Stimulated activated CD8-positive, alpha-beta memory T cell treated with anti-CD3 and anti-CD28 coated beads, Interleukin-4, amount 100 ng/mL, for 1 hour (primary cell): ENCODE measurements at places on chromosomes 2 and 18.

- no peak for DNase-seq
These were observed 164.6 kb downstream of the CAMKMT start for GRCh38 chr2:44526352-44526751.

DNA sequence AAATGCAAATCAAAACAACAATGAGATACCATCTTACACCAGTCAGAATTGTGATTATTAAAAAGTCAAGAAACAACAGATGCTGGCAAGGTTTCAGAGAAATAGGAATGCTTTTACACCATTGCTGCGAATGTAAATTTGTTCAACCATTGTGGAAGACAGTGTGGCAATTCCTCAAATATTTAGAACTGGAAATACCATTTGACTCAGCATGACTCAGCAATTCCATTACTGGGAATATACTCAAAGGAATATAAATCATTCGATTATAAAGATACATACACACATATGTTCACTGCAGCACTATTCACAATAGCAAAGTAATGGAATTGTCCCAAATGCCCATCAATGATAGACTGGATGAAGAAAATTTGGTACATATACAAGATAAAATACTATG, 516.7 kb downstream of the ERBB4 start:
- no peak for DNase-seq

DNA sequence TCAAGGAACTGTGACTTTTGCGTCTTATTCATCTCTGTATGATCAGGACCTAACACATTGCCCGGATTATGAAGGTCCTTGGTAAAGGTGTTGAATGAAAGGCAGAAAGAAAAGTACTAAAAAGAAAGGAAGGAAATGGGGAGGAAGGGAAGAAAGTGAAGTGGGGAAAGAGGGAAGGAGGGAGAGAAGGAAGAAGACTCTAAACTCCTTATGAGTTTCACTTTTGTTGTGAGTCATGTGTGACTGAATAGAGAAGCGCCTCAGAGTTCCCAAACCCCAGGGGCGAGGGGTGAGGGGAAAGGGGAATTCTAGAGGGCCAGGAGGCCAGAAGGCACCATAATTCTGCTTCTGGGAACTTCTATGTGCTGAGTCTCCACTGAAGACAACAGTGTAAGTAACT, 30.9 kb upstream of the OSBPL6 start:
- DNase-seq, result no peak

DNA sequence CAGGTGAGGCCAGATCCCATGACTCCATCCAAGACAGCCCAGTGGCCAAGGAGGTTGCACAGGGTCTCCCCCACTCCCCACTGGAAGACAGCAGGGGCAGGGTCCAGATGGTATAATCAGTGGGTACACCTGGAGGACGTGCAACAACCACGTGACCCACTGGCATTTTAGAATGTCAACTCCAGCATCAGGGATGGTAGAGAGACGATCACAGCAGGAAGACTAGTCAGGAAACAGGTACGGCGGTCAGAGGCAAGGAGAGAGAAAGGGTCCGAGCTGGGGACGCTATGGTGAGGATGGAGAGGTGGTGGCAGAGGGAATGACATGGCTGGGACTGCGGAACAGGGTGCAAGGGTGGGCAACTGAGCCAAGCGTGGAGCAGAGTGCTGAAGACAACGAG, 23.0 kb downstream of the SERTAD2 start:
- no peak for DNase-seq

- no peak for DNase-seq
These were observed 20.1 kb downstream of the TPGS2 start for GRCh38 chr18:36808681-36809080.

DNA sequence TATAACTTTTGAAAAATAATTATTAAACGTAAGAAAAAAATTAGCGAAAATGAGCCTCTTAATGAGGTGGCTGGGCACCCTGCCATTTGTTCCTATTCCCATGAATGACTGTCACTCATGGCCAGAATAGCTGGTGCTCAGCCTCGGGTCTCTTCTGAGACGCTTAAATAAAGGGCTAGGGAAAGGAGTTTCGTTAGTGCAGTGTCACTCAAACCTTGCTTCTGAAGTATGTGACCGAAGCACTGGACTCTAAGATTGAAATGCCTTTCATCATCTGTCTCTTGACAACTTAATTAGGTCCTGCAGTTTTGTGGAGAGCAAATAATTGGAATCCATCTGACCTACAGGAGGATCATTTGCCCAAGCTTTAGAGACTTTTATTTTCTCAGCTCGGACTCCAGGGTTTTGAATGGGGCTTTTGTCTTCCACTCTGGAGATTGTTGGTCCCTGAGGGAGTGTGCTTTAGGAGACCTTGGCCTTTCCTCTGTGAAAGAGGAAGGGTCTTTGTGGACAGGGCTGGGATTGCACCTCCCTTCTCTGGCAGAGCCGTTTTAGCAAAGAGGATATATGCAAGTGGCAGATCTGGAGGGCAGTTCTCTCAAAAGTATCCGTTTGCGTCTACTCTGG, 42.3 kb upstream of the FHOD3 start:
- no peak for DNase-seq

- no peak for DNase-seq
These were observed 26.0 kb upstream of the ARHGAP25 start for GRCh38 chr2:68708629-68709028.

- DNase-seq, result no peak
These were observed 39.3 kb upstream of the CDH7 start for GRCh38 chr18:65711493-65711892.

DNA sequence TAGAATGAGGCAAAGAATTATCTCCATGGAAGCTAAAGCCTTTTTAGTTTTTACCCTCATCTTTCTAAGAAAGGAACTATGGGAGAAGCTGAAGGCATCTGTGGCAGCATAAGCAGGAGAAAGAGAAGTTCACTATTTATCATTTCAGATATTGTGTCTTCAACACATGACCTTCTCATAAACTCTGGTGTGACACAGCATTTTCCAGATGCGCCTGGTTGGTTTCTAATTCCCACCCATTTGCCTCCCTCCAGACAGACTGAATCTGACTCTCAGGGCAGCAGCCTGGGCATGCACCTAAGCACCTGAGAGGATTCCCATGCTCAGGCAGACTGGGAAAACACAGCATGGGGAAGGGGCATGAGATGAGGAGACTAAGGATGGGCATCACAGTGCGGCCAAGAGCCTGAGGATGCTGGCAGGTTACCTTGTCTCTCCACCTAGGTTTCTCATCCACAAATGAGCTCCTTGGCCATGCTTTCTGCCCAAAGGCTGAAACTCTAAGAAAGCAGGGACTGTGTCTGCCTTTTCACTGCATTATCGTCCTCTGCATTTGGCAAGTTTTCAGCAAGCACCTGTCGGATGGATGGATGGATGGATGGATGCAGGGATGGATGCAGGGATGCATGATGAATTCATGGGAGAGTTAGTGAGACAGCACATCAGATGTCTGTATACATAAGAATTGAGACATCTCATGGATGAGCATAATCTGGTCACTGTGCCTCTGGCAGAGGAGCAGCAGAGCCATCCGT, 28.8 kb upstream of the SULT1C4 start:
- no peak for DNase-seq
